ENCODE measurements at places on chromosomes 7 and 10.

GRCh38 chr7:132247995-132248618 is 328.2 kb downstream of the PLXNA4 start:
- no peaks in the 10 kb centered on the region for H3K4me1 ChIP-seq
- DNase-seq = no peak
- no peak overlapping the region for H3K27ac ChIP-seq

- H3K4me3 ChIP-seq = no peak overlapping the region
- H3K27ac ChIP-seq = no peak overlapping the region
- H3K36me3 ChIP-seq = no peaks in the 10 kb centered on the region
- DNase-seq = no peak
Measured at GRCh38 chr10:18073314-18073713, 66.9 kb upstream of the CACNB2 start.

GRCh38 chr7:12490107-12490688 is 80.3 kb upstream of the SCIN start:
- H3K4me1 ChIP-seq = no peaks in the 10 kb centered on the region
- H3K27ac ChIP-seq = no peak overlapping the region
- H3K27me3 ChIP-seq = no peaks in the 10 kb centered on the region
- H3K36me3 ChIP-seq = no peaks in the 10 kb centered on the region

- DNase-seq = no peak
- H3K36me3 ChIP-seq = no peaks in the 10 kb centered on the region
- H3K27me3 ChIP-seq = no peaks in the 10 kb centered on the region
Measured at GRCh38 chr10:107686095-107686494, 521.6 kb upstream of the SORCS1 start.

- H3K4me3 ChIP-seq = no peak overlapping the region
- H3K27ac ChIP-seq = no peak overlapping the region
- no peaks in the 10 kb centered on the region for H3K36me3 ChIP-seq
- H3K4me1 ChIP-seq = no peaks in the 10 kb centered on the region
- no peak for DNase-seq
Measured at GRCh38 chr10:26628395-26628794, 69.1 kb upstream of the PDSS1 start.

DNA sequence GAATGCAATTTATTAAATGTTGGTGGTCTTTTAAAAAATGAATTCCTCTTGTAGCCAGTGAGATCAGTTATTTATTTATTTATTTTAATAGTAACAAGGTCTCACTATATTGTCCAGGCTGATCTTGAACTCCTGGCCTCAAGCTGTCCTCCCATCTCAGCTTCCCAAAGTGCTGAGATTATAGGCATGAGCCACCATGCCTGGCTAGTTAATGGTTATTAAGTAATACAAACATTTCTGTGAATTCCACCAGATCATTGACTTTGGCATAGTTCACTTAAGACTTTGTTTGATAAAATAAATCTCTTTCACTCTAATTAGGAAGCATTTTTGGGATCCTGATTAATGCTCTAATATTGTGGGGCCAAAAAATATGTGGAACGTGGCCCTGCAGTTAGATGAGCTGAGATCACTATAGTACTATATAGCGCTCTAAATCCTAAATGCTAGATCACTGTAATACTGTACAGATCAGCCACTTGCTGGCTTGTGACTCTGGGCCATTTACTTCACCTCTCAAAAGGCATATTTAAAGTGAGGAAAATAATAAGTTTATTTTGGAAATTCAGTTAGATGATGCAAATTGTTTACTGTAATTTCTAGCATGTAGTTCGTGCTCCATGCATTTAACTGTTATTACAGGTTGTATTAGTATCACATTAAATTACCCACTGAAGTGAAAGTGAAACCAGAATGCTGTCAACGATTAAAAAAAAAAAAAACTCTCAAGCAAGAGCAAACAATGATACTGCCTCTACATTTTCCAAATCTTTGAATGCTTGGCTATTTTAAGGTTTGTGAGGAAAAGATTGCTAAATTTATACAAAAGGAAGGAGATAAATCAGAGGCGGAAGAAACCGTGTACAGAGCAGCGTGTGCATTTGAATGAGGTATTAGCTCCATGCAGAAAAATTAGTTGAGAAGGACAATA is 15.9 kb upstream of the FAS start:
- peak overlapping the region; percentile 51 for H3K4me3 ChIP-seq
- H3K27me3 ChIP-seq = no peaks in the 10 kb centered on the region
- peak overlapping the region; percentile 12 for H3K27ac ChIP-seq
- peaks cover 17% of the 10 kb centered on the region for H3K4me1 ChIP-seq
- peak; percentile 23 for DNase-seq

DNA sequence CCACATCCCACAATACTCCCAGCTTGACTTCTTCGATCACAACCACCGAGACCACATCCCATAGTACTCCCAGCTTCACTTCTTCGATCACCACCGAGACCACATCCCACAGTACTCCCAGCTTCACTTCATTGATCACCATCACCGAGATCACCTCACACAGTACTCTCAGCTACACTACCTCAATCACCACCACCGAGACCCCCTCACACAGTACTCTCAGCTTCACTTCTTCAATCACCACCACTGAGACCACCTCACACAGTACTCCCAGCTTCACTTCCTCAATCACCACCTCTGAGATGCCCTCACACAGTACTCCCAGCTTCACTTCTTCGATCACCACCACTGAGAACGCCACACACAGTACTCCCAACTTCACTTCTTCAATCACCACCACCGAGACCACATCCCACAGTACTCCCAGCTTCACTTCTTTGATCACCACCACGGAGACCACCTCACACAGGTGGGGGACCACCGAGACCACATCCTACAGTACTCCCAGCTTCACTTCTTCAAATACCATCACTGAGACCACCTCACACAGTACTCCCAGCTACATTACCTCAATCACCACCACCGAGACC is 8.6 kb downstream of the MUC3A start:
- H3K27ac ChIP-seq = no peak overlapping the region
- no peaks in the 10 kb centered on the region for H3K4me1 ChIP-seq
- peaks cover 8% of the 10 kb centered on the region for H3K27me3 ChIP-seq

DNA sequence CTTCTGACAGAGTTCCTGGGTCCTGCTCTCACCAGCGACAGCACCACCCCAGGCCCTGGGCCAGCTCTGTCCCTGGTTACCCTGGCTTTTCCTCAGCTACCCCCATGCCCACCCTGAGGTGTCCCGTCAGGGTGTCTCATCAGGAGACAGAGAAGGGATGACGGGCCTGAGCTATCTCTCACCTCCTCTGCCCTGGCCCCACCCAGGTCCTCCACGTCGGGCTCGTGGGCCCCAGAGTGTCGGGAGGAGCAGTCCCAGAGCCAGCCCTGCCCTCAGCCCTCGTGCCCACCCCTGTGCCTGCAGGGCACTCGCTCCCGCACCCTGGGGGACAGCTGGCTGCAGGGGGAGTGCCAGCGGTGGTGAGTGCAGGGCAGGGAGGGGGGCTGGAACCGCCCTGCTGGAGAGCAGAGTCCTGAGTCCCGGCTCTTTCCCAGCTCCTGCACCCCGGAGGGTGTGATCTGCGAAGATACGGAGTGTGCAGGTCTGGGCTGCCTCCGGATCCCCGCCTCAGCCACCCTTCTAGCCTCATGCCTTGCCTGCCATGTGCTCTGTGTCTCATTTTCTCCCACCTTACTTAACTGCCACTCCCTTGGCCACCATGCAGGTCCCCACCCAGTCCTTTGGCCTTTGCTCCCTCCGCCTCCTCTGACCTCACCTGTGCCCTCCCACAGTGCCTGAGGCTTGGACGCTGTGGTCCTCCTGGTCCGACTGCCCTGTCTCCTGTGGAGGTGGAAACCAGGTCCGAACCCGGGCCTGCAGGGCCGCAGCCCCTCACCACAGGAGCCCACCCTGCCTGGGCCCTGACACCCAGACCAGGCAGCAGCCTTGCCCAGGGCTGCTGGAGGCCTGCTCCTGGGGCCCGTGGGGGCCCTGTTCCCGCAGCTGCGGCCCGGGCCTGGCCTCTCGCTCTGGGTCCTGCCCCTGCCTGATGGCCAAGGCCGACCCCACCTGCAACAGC is 16.7 kb upstream of the ZNF862 start:
- H3K4me3 ChIP-seq = no peak overlapping the region
- no peaks in the 10 kb centered on the region for H3K36me3 ChIP-seq
- DNase-seq = no peak
- no peaks in the 10 kb centered on the region for H3K27me3 ChIP-seq
- no peaks in the 10 kb centered on the region for H3K4me1 ChIP-seq

DNA sequence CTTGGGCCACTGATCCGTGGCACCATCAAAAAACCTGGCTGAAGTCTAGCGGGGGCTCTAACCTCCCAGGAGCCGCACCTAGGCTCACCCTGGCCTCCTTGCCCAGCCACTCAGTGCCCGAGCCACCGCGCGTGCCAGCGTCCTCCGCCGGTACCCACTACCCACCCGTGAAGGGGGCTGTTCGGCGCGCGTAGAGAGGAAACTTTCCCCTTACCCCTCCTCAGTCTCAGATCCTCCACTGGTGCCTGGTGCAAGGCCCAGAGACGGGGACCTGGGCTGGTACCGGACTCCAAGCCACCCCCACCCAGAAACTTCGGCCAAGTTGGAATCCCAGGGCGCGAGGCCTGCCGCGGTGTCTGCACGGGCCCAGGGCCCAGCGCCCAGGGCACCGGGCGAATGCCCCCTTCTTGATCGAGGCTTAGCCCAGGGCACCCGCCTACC is 3.5 kb upstream of the EBF3 start:
- peaks cover 37% of the 10 kb centered on the region for H3K27me3 ChIP-seq
- no peak overlapping the region for H3K4me3 ChIP-seq
- H3K4me1 ChIP-seq = peaks cover 6% of the 10 kb centered on the region
- no peak for DNase-seq
- no peak overlapping the region for H3K27ac ChIP-seq
- no peaks in the 10 kb centered on the region for H3K36me3 ChIP-seq

- H3K27ac ChIP-seq = no peak overlapping the region
- H3K4me3 ChIP-seq = no peak overlapping the region
- no peaks in the 10 kb centered on the region for H3K27me3 ChIP-seq
- DNase-seq = no peak
- no peaks in the 10 kb centered on the region for H3K4me1 ChIP-seq
- no peaks in the 10 kb centered on the region for H3K36me3 ChIP-seq
Measured at GRCh38 chr7:45258533-45259226, 101.1 kb downstream of the RAMP3 start.

Data from CD8-positive, alpha-beta memory T cell (primary cell).